ENCODE measurements at places on chromosomes 2 and 18.
A peak's percentile ranks its signal among the peaks of the same experiment; 100 is the strongest.

DNA sequence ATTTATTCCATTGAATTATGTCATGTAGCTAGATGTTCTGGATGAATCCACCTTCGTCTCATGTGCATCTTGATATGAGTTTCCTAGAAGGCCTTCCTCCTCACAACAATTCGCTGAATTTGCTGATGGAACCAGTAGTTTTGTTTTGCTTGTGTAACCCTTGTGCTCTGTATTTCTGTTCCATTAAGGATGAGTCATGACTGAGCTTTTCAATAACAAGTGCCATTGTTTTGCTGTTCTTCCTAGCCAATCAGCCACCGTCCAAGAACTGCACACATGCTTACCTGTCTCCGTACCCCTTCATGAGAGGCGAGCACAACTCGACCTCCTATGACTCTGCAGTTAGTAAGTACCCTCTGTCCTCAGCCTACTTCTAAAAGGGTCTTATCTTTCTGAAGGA lies 2.3 kb downstream of the TMEM182 start:
- no peak for DNase-seq

DNA sequence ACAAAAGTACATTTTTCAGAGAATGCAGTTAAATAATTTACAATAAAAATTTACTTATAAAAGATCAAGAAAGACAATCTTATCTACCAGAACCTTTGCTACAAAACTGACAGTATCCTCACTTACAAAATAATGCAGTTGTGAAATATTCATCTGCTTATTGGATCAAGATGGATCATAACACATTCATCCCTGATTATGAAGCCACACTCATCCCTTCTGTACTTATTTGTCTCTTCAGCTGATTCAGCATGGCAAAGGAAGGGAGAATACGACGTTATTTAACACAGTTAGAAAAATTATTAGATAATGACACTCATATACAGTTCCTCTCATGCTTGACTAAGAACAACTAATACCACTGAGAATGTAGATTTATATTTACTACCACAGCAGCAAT lies 46.4 kb downstream of the TCF4 start:
- no peak for DNase-seq

GRCh38 chr2:152051436-152051835 lies 47.4 kb downstream of the CACNB4 start:
- DNase-seq, result no peak

- DNase-seq, result no peak
These were observed 84.7 kb downstream of the ZNF407 start for GRCh38 chr18:74682141-74682990.

- DNase-seq, result no peak
These were observed 86.7 kb upstream of the CTAGE1 start for GRCh38 chr18:22504251-22505030.

DNA sequence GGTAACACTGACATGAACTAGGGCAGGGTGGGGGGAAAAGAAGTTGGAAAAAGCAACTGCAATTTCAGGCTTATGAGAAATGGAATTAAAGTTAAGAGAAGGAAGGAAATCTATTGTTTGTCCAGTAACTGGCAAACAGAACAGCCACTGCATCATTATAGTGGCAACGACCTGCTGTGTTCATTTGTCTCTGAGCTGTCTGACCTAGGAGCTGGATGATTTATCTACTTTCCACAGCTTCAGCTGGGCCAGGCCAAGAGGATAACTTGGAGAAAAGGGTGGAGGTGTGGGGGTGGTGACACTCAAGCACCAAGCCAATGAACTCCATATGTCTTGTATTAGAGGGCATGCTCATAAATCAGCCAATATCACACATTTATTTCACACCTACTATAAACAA lies 291.5 kb upstream of the KLHL29 start:
- DNase-seq, result no peak

GRCh38 chr18:37230768-37231167 lies 334.8 kb downstream of the CELF4 start:
- no peak for DNase-seq

DNA sequence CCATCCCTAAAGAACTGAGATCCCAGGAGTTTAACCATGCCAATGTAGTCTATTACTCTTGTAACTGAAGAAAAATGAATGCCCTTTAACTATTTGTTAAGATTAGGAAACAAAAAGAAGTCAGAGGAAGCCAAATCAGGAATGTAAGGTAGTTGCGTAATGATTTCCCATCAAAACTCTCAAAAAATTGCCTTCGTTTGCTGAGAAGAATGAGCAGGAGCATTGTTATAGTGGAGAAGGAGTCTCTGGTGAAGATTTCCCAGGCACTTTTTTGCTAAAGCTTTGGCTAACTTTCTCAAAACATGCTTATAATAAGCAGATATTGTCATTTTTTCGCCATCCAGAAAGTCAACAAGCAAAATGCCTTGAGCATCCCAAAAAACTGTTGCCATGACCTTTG lies 224.0 kb upstream of the SIX2 start:
- DNase-seq, result no peak

DNA sequence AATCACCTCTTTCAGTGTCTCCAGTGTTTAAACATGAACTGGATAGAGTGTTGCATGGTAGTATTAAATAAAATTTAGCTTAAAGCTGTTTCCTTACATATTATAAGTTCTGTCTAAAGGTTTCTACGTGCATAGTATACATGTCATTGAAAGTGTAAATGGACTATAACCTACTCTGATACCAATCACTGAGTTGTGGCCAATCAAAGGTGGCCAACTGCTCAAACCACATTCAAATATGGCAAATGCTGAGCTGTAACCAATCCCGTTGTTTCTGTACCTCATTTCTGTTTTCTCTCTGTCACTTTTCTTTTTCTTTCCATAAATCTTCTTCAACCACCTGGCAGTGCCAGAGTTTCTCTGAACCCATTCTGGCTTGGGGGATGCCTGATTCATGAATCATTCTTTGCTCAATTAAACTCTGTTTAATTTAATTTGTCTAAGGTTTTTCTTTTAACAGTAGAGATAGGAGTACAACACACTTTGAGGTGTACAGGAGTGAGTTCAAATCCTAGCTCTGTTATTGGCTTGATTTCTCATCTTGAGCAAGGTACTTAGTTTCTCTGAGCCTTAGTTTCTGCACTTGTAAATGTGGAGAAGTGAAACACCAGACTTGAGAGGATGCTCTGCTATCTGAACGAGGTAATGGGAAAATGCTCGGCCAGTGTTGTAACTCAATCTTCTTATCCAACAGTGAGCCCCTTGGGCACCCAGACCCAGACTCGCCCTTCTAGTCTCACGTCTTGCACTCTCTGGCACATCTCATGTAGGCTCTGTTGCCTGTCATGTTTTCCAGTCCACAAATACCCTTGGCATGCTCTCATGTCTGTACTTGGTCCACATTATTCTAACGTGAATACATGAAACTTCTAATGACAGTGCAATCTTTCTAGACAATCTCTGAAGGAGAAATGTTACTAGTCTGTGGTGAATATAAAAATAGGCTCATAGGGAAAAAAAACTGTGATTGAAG lies 228.0 kb downstream of the PIK3C3 start:
- DNase-seq, result no peak

DNA sequence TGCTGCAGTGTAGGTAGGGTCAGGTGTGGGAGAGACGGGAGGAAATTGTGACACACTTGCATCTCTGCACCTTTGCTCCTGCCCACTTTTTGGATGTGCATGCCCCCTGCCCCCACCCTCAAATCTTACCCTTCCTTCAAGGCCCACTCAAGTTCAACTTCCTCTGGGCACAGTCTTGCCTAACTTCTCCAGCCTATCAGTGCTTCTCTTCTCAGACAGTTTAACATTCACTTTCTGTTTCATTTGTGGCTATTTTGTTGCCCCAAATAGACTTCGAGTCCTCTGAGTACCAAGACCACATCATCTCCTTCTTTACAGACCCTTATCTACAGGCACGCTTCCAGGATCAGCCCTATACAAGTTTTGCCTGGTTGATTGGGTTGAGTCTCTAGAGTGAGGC lies 2.7 kb downstream of the ST8SIA5 start:
- DNase-seq, result no peak

GRCh38 chr2:225667445-225667844 lies 267.9 kb downstream of the NYAP2 start:
- no peak for DNase-seq

GRCh38 chr2:162072976-162073887 lies 783 bp downstream of the DPP4 start:
- peak; percentile 51 for DNase-seq

DNA sequence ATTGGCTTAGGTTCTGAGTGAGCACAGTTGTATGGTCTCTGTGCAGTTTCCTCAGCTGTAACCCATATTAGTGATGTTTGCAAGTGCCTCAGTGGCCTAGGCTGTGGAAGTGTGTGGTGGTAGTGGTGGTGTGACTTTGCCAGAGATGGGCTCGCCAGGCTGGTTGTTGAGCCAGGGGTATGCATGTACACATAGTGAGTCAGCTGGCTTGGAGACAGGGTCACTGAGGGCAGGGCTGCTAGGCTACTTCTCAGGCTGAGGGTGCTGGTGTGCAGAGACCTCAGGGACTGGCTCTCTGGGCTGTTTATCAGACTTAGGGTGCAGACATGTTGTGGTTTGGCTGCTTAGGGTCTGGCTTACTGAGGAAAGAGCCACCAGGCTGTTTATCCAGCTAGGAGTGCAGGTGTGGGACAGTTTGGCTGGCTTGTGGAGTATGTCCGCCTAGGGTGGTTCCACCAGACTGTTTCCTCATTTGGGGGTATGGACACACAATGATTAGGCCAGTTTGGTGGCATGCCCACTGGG lies 15.0 kb downstream of the APLF start:
- DNase-seq, result no peak

GRCh38 chr2:70083344-70084156 lies 3.7 kb upstream of the PCBP1 start:
- peak; percentile 79 for DNase-seq

DNA sequence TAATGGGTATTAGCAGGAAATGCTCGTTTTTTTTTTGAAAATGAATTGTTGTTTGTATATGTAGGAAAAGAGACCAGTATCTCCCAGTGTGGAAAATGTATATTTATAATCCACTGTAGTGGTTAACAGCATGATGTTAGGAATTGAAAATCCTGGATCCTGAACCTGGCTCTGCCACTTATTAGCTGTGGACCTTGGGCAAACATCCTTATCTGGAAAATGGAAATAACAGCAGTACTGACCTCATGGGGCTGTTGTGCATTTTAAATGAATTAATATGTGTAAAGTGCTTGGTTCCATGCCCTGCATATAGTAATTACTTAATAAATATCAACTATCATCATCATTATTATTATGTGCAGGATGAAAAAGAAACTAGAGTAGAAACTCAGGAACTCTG lies 251.3 kb downstream of the CDCA7 start:
- no peak for DNase-seq

GRCh38 chr18:32379891-32380290 lies 90.8 kb downstream of the GAREM1 start:
- DNase-seq, result no peak

GRCh38 chr2:117555965-117556364 lies 258.5 kb upstream of the DDX18 start:
- DNase-seq, result no peak

GRCh38 chr2:236551471-236552211 lies 18.0 kb upstream of the ACKR3 start:
- no peak for DNase-seq

DNA sequence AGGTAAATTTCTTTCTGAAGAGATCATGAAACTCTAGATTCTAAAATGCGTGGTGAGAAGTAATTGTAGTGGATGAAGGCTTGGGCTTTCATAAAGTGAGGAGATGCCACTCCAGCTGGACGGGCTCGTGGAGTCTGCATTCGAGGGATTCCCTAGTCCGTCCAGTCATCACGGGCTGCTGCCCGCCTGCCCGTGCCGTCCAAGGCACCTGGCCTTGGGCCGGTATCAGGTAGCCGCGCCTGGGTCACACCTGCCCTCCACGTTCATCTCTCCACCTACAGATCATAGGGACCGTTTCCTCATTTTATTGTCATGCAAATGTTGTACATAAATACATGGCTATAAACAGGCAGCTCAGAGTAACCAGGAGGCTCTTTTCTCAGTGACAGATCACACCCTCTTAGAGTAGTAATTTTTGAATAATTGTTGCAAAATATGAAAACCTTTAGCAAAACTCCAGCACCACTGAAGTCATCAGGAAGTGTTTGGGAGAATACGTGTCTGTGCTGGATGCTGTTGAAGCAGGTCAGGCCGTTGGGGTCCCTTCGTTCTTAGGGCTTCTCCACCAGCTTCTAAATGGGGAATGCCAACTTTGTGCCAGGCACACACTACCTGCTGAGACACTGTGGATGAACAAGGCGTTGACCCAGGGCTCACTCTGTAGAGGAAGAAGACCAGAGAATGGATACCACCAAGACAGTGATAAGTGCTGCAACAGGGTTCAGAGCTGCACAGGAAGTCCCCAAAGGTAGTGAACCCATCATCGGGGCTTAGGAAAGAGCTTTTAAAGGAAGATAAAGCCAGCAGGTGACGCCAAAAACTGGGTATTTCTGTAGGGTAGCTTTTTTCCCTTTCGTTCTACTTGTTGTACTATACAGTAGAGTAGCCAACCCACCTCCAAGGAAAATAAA lies 112.5 kb downstream of the FAM210A start:
- no peak for DNase-seq

DNA sequence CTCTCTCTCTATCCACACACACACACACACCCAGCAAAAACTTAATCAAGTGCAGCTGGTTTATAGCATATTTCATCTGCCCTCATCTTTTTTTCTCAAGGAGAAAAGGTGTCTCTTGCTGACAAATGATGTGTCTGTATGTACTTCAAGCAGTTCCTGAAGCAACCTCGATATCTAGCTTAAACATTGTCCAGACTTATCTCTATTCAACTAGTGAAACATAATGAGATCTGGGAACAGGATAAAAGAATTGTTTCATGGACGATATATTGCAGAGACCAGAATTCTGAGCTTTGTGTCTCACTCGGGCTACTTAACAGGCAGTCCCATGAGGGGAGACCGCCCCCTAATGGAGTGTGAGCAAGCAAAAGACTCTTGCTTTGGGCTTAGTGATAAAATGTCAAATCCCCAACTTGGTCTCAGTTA lies 929.2 kb upstream of the SOX11 start:
- no peak for DNase-seq

- DNase-seq, result no peak
These were observed 12.6 kb downstream of the CRACDL start for GRCh38 chr2:98923244-98923940.

DNA sequence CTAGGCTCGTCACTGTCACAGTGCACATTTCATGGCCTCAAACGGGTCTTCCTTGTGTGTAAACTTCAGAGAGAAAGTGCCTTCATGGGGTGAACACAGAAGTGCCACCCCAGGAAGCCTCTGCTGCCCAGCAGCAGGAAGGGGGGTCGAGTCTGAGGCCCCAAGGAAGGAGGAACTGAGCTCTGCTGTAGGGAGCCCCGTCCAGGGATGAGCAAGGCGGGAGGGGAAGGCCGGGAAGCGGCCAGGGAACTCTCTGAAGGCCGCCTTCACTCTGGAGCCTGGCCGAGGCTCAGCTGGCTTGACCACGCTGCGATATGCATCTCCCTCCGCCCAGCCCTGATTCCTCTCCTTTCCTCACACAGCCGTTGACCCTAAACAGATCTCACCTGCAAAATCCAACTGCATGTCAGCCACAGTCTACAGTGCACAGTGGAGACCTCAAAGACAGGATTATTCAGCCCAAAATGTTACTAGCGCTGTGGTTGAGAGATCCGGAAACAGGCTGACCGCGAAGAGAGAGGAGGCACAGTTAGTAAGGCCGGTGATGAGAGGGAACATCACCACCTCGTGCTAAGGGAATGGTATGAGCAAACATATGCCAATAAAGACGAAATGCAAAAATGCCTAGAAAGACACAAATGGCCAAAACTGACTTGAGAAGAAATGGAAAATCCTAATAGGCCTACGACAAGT lies 34.2 kb upstream of the CTDP1 start:
- peak; percentile 7 for DNase-seq

Measured in activated CD4-positive, alpha-beta T cell treated with anti-CD3 and anti-CD28 coated beads, Interleukin-2, Interleukin-6, amounts not matched to agents 100 ng/mL and 50 ng/mL, durations not matched to agents 16 hours and 8 hours (primary cell).